Fibroblast of skin of back (primary cell): ENCODE measurements at places on chromosomes 7 and 10.

- peak; percentile 11 for DNase-seq
Measured at GRCh38 chr7:71753956-71754664, 622.2 kb downstream of the GALNT17 start.

- peak; percentile 37 for DNase-seq
Measured at GRCh38 chr10:122164023-122164601, 107.0 kb upstream of the BTBD16 start.

GRCh38 chr7:28434510-28434909 lies 22.2 kb downstream of the CREB5 start:
- DNase-seq: no peak

- DNase-seq: no peak
Measured at GRCh38 chr10:47243791-47244190, 56.2 kb upstream of the GDF10 start.

GRCh38 chr10:77282163-77282562 lies 355.4 kb downstream of the KCNMA1 start:
- DNase-seq: no peak
